Activated naive CD4-positive, alpha-beta T cell treated with Interleukin-2 at 50 U/mL for 16 hours (primary cell): ENCODE measurements at places on chromosomes 1 and 21.

DNA sequence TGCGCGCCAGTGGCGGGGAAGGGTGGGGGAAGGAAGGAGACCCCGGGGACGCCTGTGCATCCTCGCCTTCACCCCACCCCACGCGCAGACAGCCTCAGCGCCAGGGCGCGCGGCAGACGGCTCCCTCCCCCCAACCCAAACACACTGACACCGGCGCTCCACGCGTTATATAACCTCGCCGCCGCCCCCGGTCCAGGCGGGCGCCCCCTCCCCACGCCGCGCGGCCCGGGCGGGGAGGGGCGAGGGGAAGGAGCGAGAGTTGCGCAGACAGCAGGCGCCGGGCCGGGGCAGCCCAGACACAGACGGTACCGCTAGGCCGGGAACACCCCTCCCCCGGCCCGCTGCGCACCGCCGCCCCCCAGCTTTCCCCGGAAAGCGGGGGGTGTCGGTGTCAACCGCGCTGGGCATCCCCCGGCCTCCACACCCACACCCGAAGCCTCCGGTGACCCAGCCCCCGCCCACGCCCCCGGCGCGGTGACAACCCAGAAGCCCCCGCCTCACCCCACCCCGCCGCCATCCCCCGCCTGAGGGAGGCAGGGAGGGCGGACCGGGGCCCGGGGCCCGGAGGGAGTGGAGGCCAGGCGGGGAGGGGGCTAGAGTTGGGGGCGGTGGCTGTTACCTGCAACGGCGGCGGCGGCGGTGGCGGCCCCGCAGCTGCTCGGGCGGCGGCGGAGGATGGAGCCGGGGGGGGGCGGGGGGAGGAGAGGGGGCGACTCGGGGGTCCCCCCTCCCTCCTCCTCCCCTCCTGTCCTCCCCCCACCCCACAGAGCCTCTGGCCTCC is 432 bp downstream of the AKT3 start:
- peak; percentile 83 for DNase-seq

DNA sequence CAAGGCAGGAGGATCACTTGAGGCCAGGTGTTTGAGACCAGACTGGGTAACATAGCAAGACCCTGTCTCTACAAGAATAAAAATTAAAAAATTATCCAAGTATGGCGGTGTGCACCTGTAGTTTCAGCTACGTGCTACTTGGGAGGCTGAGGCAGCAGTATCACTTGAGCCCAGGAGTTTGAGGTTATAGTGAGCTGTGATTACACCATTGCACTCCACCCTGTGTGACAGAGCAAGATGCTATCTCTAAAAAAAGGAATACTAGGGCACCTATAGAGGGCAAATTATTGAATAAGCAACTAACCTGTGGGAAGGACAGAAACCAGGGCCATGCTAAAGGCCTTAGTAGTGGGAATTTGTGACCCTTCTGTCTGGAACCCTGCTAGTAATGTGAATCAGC is 86.1 kb downstream of the TENT5C start:
- DNase-seq = no peak

DNA sequence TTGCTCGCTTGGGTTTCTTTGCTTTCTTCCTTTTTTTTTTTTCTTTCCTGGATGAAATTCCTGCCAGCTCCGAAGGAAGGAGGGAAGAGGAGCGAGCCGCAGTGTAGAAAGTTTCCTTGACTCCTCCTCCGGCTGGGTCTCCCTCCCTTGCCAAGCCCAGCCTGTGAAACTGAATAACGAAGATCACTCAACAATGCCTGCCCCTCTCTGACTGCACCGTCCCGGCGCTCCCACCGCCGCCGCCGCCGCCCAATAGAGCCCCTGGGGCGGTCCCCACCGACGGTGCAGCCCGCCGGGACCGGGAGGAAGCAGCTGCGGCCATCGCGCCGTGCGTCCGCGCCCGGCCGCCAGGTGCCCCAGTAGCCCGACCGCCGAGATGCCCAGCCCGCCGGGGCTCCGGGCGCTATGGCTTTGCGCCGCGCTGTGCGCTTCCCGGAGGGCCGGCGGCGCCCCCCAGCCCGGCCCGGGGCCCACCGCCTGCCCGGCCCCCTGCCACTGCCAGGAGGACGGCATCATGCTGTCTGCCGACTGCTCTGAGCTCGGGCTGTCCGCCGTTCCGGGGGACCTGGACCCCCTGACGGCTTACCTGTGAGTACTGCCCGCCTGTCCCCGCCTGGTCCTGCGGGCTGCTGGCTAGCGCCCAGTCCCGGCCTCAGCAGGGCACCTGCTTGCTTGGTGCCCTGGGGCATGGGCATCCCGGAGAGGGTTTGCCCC is at the start of gene LGR6:
TSS of gene LGR6 (plus strand) at position 186 of the 714 bp plus-strand sequence. CDS start at position 377, 191 bp downstream.
- no peak for DNase-seq

DNA sequence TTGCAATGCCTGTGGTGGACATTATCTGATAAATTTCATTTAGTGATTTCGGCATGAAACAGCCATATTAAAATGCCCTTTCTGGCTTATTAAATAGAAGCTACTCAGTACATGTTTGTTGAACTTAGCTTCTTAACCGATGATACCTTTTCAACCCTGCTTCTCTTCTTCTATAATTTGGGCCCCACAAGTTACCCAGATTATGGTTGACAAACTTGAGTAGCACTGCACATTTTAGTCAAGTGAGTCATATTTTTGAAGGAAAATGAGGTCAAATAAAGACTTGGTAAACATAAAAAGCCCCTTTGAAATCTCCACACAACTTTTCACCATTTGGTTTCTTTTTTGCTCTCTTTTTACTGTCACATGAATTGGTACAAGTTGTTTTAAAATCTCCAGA is 33.8 kb downstream of the GIPC2 start:
- DNase-seq = no peak

DNA sequence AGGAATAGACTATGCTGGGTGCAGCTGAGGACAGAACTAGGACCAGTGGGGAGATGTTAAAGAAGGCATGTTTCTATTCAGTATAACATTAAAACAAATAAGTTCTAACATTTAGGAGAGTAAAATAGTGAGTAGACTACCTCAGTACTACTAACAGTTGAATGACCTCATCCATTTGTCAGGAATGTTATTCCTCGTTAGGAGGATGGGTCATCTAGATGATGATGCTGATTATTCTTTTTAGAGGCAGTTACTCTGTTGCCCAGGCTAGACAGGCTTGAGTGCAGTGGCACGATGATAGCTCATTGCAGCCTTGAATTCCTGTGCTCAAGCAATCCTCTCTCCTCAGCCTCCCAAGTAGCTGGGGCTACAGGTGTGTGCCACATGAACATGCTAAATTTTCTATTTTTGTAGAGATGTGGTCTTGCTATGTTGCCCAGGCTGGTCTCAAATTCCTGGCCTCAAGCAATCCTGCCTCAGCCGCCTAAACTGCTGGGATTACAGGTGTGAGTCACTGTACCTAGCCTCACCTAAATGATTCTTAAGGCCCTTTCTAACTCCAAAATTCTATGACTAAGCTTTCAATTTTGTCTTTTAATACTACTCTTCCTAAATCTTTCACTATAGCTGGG is 9.3 kb downstream of the EEIG2 start:
- no peak for DNase-seq

GRCh38 chr1:41847733-41848132 is 71.0 kb downstream of the HIVEP3 start:
- no peak for DNase-seq

- no peak for DNase-seq
Observed at GRCh38 chr1:167668108-167668507, 38.1 kb downstream of the RCSD1 start.

GRCh38 chr1:228012555-228012954 is 5.8 kb downstream of the WNT3A start:
- DNase-seq = no peak

DNA sequence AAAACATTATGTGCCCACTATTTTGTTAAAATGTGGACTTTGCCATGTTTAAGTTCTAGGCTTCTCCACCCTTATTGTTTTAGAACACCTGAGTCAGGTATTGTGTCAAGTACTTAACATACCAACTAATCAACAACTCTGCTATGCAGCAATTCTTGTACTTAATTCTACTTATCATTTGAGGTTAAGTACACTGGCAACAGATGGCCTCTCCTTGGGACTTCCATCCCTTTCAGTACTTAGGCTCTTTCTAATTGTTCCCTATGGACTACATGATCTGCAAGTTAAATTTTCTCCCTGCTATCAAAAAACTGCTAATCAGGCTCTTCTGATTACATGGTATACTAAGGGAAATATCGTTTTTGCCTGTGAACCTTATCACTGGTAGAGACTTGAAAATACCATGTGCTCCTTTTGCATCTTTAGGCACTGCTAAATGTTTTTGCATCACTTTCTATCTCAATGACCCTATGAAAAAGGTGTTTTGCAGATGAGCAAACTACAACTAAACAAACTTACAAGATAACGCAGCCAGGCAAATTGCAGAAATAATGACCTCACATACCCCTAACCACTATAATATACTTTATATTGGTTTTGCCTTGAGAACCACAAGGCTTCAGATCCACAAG is 18.9 kb downstream of the SFPQ start:
- no peak for DNase-seq

DNA sequence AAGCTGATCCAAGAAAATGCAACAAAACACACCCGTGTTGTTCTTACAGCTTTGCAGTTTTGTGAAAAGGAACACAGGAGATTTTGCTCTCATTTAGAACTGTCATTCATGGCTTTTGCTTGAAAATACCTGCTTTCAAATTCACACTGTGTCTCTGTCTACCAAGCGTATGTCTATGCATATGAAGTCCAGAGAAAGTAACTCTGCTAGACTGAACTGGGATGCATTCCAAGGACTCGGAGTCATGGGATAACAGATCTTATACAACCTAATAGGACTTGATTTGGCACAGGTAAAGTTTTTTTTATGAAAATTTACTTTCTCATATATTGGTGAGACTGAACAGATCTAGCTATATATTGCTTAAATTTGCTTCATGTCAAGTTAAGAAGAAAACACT is 102.4 kb downstream of the PTGER3 start:
- DNase-seq = no peak

DNA sequence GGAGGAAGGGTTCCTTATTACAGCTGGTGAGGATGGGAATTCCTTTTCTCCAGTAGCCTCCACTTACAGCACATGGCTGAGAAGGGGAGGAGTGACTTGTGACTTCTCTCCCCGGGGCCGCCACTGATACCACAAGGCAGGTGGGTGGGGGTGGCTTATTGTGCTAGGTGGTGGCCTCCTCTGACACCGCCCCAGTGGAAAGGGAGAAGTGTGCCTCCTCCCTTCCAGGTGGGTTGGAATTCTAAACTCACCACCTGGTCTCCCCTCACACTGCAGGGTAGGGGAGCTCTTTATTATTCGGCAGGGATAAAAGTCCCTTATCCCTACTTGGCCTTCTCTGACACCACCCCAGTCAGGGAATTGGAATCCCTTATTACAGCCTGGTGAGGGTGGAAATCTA is 89.5 kb downstream of the CCDC30 start:
- DNase-seq = no peak

- no peak for DNase-seq
Observed at GRCh38 chr1:203286161-203286984, 18.9 kb upstream of the BTG2 start.

DNA sequence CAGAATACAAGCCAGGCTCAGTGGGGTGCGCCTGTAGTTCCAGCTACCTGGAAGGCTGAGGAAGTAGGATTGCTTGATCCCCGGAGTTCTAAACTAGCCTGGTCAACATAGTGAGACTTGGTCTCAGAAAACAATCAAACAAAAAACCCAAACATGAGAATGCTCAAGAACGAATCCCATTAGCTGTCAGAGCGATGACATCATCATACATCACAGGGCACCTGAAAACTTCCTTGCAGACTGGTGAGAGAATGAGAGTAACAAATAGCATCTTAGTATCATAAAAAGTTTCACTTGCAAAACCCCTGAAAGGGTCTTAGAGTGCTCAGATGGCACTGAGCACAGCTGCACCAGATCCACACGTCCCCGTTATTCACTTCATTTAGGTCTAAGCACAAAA is 21.1 kb upstream of the CDCA8 start:
- DNase-seq = no peak

- DNase-seq = no peak
Observed at GRCh38 chr1:24888061-24888970, 41.8 kb downstream of the RUNX3 start.

DNA sequence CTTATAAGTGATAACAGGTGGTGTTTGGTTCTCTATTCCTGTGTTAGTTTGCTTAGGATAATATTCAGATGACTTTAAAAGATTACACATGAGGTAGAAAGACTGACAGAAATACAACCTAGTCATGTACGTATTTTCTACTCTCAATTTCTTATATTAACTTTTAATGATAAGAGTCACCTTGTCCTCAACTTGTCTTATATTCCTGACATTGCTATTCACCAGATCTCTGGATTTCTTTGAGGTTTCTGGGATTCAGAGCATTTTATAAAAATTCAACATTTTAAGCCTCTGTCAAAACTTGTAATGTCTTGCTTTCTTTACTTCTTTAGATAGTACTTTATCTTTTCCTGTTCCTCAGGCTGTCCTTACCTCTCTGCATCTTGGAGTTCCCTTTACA is 234.2 kb downstream of the TBX15 start:
- DNase-seq = no peak

- DNase-seq = no peak
Observed at GRCh38 chr21:36354918-36355680, 30.1 kb upstream of the CHAF1B start.

- no peak for DNase-seq
Observed at GRCh38 chr1:212583643-212584042, 24.9 kb upstream of the ATF3 start.

DNA sequence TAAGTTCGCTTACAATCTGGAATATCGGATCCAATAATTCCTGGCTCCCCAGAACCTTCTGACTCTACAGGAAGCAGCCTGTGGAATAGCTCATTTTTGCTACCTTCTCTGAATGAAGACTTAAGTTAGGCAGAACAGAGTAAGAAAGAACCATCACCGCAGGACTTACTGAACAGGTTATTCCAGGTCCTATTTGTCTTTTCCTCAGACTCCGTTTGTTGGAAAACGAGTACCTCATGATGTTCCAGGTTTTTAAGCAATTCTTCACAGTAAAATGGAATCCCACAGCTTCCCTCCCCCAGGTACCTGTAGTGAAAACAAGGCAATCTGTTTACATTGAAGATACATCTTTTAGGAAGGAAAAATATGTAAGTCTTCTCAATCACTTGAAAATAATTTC is 59.8 kb downstream of the ADCY10 start:
- DNase-seq = no peak

GRCh38 chr1:192969091-192969490 is 90.1 kb downstream of the UCHL5 start:
- no peak for DNase-seq
